Breast epithelium (tissue), 4 donors: ENCODE measurements at places on chromosomes 3 and 15. TPM values are rescaled to one million over a fixed set of nuclear protein-coding genes. Genes with fewer than 3 reads are reported as not detected.

Gene HEMK1
- total RNA-seq: 6.1 TPM

DNA sequence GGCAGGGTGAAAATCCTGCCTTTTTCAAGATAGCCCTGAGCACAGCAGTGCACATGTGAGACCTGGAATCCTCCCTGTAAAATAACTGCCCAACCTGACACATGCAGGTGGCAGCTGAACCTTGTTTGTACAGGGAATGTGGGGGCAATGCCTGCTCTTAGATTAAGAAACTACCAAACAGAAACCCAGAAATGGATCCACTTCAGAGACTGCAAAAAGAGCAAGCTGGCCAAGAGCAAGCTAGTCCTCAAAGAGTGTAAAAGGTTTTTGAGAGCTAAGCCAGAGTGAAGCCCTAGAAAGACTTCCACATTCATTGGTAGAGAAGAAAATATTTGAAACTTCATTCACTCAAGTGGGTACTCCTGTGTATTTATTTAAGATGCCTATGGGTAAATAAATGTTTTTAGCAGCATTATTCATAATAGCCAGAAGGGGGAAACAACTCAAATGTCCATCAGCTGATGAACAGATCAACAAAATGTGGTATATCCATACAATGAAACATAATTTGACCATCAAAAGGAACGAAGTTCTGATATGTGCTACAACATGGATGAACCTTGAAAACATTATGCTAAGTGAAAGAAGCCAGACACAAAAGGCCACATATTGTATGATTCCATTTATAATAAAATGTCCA lies 96.0 kb upstream of the TSC22D2 start:
- DNase-seq: no peak
- H3K4me1 ChIP-seq: no peaks in the 10 kb centered on the region
- H3K27me3 ChIP-seq: no peaks in the 10 kb centered on the region
- H3K4me3 ChIP-seq: no peak overlapping the region
- H3K36me3 ChIP-seq: no peaks in the 10 kb centered on the region
- no peak overlapping the region for H3K27ac ChIP-seq

GRCh38 chr15:94327356-94327936 lies 96.1 kb downstream of the MCTP2 start:
- H3K27me3 ChIP-seq: no peaks in the 10 kb centered on the region
- no peak for DNase-seq
- no peak overlapping the region for H3K27ac ChIP-seq

GRCh38 chr3:21919383-21919782 lies 168.4 kb upstream of the ZNF385D start:
- H3K27ac ChIP-seq: no peak overlapping the region
- no peaks in the 10 kb centered on the region for H3K4me1 ChIP-seq
- no peak overlapping the region for H3K4me3 ChIP-seq
- H3K36me3 ChIP-seq: no peaks in the 10 kb centered on the region
- DNase-seq: no peak

Gene XIRP1
- total RNA-seq: not detected

Gene CNTN3
- 3.6 TPM for total RNA-seq

- no peaks in the 10 kb centered on the region for H3K4me1 ChIP-seq
- H3K4me3 ChIP-seq: no peak overlapping the region
- H3K27ac ChIP-seq: no peak overlapping the region
- H3K27me3 ChIP-seq: no peaks in the 10 kb centered on the region
- no peak for DNase-seq
- no peaks in the 10 kb centered on the region for H3K36me3 ChIP-seq
These were observed 10.8 kb downstream of the ATP13A3 start for GRCh38 chr3:194475978-194476377.

GRCh38 chr15:101206176-101206591 lies 45.7 kb downstream of the CHSY1 start:
- no peak overlapping the region for H3K4me3 ChIP-seq
- no peaks in the 10 kb centered on the region for H3K27me3 ChIP-seq
- peaks cover 3% of the 10 kb centered on the region for H3K4me1 ChIP-seq

Gene CTXN2
- not detected for total RNA-seq

DNA sequence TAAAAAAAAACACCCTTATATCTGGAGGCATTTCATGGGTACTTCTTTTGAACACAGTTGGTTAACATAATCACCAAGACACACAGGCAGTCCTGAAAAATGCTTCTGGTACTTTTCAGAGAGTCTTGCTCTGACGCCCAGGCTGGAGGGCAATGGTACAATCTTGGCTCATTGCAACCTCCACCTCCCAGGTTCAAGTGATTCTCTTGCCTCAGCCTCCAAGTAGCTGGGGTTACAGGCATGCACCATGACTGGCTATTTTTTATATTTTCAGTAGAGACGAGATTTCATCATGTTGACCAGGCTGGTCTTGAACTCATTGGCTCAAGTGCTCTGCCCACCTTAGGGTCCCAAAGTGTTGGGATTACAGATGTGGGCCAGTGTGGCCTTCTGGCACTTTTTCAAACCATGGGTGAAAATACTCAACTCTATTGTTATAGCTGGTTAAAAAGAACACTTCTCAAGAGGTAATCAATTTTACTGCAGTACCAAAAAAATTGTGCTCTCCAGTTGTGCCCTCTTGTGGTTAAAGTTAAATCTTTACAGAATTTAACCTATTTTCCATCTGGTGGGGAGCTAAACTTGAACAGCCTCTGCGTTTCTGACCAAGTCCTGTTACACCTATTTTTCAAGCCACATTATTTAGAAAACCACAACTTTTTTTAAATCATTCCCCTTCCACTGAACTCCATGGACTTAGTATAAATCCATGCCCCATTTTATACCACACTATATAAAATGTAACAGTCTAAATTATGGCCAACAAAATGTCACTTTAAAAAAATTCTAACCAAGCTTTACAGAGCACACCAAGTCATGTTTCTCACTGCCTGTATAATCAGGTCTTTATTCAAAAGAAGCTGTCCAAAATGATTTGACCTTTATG lies 1.2 kb upstream of the SNAPC5 start:
- H3K27ac ChIP-seq: no peak overlapping the region
- no peak overlapping the region for H3K4me3 ChIP-seq
- DNase-seq: no peak
- H3K36me3 ChIP-seq: peaks cover 5% of the 10 kb centered on the region
- H3K27me3 ChIP-seq: no peaks in the 10 kb centered on the region

Gene FSIP1
- total RNA-seq: 23.3 TPM

Gene SLC2A2
- not detected for total RNA-seq

Gene TLE3
- 73.4 TPM for total RNA-seq
